ENCODE measurements at places on chromosomes 7 and 10.

DNA sequence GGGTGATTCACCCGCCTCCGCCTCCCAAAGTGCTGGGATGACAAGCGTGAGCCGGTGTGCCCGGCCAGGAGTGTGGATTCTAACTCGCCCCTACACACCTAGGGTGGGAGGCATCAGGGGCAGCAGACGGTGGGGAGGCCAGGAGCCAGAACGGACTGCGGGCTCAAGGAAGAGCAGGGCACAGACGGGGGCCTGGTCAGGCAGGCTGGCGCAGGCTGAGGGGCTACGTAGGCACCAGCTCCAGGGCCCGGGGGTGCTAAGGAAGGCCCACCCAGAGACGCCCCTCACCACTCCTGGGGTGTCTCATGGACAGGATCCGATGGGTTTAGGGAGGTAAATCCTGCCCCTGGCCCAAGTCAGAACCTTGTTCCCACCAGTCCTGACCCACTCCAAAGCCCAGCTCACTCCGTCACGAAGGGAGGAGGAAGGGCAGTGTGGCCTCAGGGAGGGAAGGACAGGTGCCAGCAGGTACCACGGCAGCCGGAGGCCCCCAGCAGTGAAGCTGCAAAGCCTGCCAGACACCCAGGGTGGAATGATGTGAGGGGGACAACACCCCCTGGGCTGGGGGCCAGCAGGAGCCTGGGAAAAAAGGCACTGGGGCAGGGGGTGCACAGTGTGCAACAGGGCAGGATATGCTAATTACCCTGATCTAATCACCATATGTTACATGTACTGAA is 251.4 kb downstream of the MAD1L1 start:
- DNase-seq, result no peak

- DNase-seq, result no peak
Observed at GRCh38 chr7:138137423-138138171, 61.3 kb downstream of the AKR1D1 start.

- no peak for DNase-seq
Observed at GRCh38 chr7:20861468-20861867, 74.8 kb upstream of the SP8 start.

DNA sequence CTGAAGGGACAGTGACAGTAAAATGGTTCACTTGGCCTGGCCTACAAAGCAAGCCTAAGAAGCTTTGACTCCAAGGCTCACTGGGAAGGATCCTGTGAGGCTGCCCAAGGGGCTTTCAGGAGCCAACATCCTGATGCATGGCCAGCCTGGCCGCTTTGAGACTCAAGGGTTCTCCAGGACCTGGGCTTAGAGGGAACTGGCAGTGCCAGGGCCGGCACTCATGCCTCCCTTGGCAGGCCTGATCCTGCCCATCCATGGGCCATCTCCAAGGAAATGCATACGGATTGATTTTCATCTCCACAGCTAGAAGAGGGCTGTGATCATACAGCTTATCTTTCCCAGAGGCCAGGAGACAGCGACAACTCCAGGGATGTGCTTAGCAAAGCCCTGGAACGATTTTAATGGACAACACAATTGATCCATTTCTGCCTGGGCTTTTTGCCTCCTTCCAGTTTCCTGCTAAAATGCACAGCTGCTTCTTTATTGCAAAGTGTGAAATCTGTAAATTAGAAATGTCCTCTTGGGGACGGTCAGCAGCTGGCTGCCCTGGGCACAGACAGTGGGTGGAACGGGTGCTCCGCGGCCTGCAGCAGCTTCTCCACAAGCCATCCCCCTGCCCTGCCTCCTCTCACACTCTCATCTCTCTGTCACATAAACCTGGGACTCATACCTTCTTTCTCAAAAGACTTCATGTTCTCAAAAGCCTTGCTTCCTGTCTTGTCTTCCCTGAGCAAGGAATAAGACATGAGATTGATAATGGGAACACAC is 288.5 kb downstream of the GRID1 start:
- DNase-seq, result no peak

- DNase-seq, result no peak
Observed at GRCh38 chr10:34001087-34001580, 666.7 kb upstream of the NRP1 start.

DNA sequence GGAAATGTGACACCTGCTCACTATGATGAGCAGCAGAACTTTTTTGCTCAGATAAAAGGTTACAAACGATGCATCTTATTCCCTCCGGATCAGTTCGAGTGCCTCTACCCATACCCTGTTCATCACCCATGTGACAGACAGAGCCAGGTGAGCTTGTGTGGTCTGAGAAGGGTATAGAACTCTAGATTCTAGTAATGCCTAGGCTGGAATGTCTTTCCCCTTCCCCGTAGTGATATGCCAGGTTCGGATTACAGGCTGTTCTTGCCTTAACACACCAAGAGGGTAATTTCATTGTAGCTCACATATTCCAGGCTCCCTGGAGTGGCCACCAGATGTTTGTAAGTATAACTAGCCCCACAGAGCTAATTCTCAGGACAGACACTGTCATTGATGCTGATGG is 9.2 kb downstream of the HIF1AN start:
- no peak for DNase-seq
